ENCODE measurements at places on chromosomes 12 and 14. TPM values are rescaled to one million over a fixed set of nuclear protein-coding genes. Genes with fewer than 3 reads are reported as not detected.

The KLRC2 gene
- 0.40 TPM for total RNA-seq

The CIDEB gene
- not detected for total RNA-seq

The SLCO1B1 gene
- total RNA-seq = not detected

DNA sequence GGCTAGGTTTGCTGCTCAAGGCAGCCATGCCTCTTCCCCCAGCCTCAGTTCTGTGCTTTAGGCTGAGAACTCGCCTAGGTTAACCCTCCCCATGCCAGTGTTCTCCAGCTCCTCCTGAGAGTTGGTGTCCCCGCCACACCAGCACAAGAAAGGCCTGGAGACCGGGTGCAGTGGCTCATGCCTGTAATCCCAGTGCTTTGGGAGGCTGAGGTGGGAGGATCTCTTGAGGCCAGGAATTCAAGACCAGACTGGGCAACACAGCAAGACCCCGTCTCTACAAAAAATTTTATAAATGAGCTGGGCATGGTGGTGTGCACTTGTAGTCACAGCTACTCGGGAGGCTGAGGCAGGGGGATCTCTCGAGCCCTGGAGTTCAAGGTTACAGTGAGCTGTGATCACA lies 10.2 kb downstream of the RIN3 start:
- DNase-seq = no peak
